Activated naive CD4-positive, alpha-beta T cell treated with anti-CD3 and anti-CD28 coated beads for 36 hours (primary cell): ENCODE measurements at places on chromosomes 5 and 9.

DNA sequence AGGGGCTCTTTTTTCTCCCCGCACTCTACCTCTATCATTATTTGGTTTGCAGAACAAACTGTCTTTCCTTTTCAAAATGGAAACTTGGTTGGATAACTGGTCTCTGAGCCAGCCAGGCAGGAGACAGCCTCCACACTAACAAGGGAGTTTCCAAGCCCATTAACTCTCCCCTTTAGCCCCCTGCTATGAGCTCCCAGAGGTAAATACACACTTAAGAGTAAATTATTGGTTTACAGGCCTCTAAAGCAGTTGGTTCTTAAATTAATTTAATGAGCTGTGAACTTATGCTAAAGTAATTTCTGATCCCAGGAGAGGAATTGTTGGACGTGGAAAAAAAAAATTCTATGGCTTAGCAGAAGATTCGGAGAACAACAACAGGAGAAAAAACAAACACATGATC, 30.3 kb downstream of the EPB41L4A start:
- no peaks in the 10 kb centered on the region for H3K36me3 ChIP-seq
- H3K27me3 ChIP-seq, result peaks cover 4% of the 10 kb centered on the region
- no peak overlapping the region for H3K27ac ChIP-seq
- no peaks in the 10 kb centered on the region for H3K4me1 ChIP-seq
- no peak for DNase-seq
- H3K4me3 ChIP-seq, result no peak overlapping the region

DNA sequence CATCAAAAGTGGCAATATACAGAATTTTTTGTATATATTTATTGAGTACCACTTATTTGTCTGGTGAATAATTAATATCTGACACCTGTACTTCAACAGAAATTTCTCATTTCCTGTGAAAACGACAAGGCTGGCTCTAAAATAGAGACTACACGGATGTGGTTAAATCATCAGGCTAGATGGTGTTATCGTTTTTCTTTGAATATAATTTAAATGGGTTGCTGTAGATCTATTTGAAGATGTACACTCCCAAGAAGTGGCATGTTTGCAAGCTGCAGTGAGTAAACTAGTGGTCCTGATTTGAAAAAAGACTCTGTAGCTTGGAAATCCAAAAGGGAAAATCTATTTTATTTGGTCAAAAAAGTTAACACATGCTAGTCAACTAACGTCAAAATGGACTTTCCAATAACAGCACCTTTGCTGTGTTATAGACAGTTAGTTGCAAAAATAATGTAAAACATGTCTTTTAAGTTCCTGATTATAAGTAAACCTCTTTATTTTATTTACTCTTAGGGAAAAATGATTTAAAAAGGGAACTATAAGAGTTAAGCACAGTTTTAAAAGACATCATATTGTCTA, 13.8 kb downstream of the ST8SIA4 start:
- no peak for DNase-seq
- H3K36me3 ChIP-seq, result peaks cover 14% of the 10 kb centered on the region
- H3K4me3 ChIP-seq, result peak overlapping the region; percentile 36
- peak overlapping the region; percentile 66 for H3K27ac ChIP-seq
- peaks cover 53% of the 10 kb centered on the region for H3K4me1 ChIP-seq

GRCh38 chr5:75340714-75341478, 3.9 kb downstream of the HMGCR start:
- peaks cover 23% of the 10 kb centered on the region for H3K36me3 ChIP-seq
- H3K4me1 ChIP-seq, result peaks cover 44% of the 10 kb centered on the region
- DNase-seq, result no peak
- H3K27me3 ChIP-seq, result no peaks in the 10 kb centered on the region
- H3K27ac ChIP-seq, result no peak overlapping the region

GRCh38 chr5:43675357-43675756, 72.4 kb downstream of the NNT start:
- peaks cover 3% of the 10 kb centered on the region for H3K4me1 ChIP-seq
- no peak overlapping the region for H3K27ac ChIP-seq
- no peak overlapping the region for H3K4me3 ChIP-seq
- H3K36me3 ChIP-seq, result peaks cover 26% of the 10 kb centered on the region

- DNase-seq, result peak; percentile 85
- H3K4me1 ChIP-seq, result peaks cover 79% of the 10 kb centered on the region
- H3K4me3 ChIP-seq, result peak overlapping the region; percentile 60
Observed at GRCh38 chr9:131668439-131669268, 71.2 kb downstream of the RAPGEF1 start.

- no peaks in the 10 kb centered on the region for H3K4me1 ChIP-seq
- H3K27ac ChIP-seq, result no peak overlapping the region
- no peak for DNase-seq
- no peak overlapping the region for H3K4me3 ChIP-seq
Observed at GRCh38 chr5:161064297-161064696, 212.3 kb upstream of the ATP10B start.

GRCh38 chr9:5263351-5264218, 32.4 kb downstream of the INSL4 start:
- H3K4me3 ChIP-seq, result no peak overlapping the region
- H3K4me1 ChIP-seq, result peaks cover 15% of the 10 kb centered on the region
- no peaks in the 10 kb centered on the region for H3K27me3 ChIP-seq

DNA sequence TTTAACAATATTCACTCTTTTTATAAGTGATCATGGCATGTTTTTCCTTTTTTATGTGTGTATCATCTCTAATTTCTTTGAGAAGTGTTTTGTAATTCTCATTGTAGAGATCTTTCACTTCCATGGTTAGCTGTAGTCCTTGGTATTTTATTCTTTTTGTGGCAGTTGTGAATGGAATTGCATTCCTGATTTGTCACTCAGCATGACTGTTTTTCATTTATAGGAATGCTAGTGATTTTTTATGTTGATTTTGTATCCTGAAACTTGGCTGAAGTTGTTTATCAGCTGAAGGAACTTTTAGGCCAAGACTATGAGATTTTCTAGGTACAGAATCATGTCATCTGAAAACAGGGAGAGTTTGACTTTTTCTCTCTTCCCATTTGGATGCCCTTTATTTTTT, 13.1 kb upstream of the SPINK13 start:
- H3K4me1 ChIP-seq, result no peaks in the 10 kb centered on the region
- H3K4me3 ChIP-seq, result no peak overlapping the region
- no peaks in the 10 kb centered on the region for H3K27me3 ChIP-seq
- H3K36me3 ChIP-seq, result no peaks in the 10 kb centered on the region
- H3K27ac ChIP-seq, result no peak overlapping the region

DNA sequence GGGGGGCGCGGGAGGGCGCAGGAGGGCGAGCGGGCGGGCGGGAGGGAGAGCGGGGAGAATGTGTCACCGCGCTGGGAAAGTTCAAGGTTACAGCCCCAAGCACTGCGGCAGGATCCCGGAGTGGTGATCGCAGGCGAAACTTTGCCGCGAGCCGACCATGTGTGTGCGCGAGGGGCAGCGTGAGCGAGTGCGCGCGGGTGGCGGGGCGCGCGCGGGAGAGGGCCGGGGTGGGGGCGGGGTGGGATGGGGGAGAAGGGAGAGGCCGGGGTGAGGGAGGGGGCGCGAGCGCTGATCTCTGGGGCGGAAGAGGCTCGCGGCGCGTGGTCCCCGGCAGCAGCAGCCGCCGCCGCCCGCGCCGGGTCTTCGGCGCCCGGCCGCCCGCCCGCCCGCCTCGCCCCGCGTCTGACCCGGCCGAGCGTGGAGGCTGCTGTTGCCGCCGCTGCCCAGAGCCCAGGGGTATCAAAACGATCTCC, at the start of gene NFIB:
Gene NFIB (minus strand): TSS at position 191 of the 473 bp plus-strand sequence. CDS start 630 bp downstream, outside the sequence.
- DNase-seq, result peak; percentile 9
- no peak within 1 kb of the TSS for H3K27ac ChIP-seq
- H3K4me3 ChIP-seq, result peak within 1 kb of the TSS; percentile 72
- H3K4me1 ChIP-seq, result peaks cover 16% of the 10 kb centered on the region

DNA sequence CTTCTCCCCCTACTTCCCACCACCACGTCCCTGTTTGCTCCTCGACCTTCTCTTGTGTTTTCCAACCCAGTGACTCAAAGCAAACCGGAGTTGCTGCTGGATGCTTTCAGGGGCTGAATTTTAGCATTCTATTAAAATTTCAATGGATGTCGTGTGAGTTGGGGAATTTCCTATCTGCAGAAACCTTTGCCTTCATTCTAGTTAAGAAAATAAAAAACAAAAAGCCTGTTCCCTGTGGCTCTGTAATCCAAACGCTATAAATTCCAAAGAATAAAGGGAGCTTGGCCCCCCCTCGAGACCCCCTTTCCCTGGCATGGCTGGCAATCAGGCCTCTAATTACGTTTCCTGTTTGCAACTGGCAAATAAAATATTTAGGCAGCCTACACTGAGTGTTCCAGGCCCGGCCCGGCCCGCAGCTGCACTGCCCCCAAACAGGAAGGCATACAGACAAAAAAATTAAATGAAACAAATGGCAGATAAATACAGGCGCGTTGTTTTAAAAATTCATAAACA, 139.4 kb upstream of the PPP1R26 start:
- no peaks in the 10 kb centered on the region for H3K4me1 ChIP-seq
- H3K36me3 ChIP-seq, result no peaks in the 10 kb centered on the region
- no peak overlapping the region for H3K27ac ChIP-seq
- no peak overlapping the region for H3K4me3 ChIP-seq
- DNase-seq, result no peak
- no peaks in the 10 kb centered on the region for H3K27me3 ChIP-seq

- no peak for DNase-seq
- no peaks in the 10 kb centered on the region for H3K4me1 ChIP-seq
- H3K27me3 ChIP-seq, result peaks cover 5% of the 10 kb centered on the region
- H3K27ac ChIP-seq, result no peak overlapping the region
- H3K36me3 ChIP-seq, result no peaks in the 10 kb centered on the region
Observed at GRCh38 chr9:134004131-134004873, 12.2 kb upstream of the VAV2 start.

- H3K36me3 ChIP-seq, result no peaks in the 10 kb centered on the region
- no peak overlapping the region for H3K4me3 ChIP-seq
- no peaks in the 10 kb centered on the region for H3K4me1 ChIP-seq
Observed at GRCh38 chr5:37767961-37768360, 71.9 kb downstream of the GDNF start.
